T-helper 2 cell treated with Interferon-gamma antibody and Interleukin-4, amounts not matched to agents 5 μg/mL and 100 μg/mL, for 36 hours (primary cell): ENCODE measurements at places on chromosomes 2 and 18.

GRCh38 chr2:239267288-239267951, 133.4 kb downstream of the HDAC4 start:
- peak; percentile 95 for DNase-seq

GRCh38 chr2:8564475-8564874, 117.4 kb upstream of the ID2 start:
- no peak for DNase-seq

DNA sequence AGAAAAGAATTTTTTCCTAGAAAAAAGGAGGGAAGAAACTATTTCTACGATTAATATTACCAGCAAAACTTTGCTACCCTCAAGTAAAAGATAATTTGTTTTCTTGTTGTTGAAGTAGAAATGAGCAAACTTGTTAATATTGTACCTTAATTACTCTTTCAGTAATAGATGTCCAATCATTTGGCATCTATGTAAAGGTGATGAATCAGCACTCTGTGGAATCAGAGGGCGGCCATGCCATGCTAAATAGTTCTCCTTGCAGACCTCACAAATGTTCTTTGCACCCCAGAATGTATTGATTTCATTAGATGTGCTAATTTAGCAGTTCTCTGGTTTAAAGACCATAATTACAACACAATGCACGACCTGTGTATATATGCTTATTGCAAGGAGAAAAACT, 29.1 kb upstream of the THSD7B start:
- no peak for DNase-seq

GRCh38 chr2:201833781-201834180, 27.4 kb downstream of the CDK15 start:
- DNase-seq = no peak

DNA sequence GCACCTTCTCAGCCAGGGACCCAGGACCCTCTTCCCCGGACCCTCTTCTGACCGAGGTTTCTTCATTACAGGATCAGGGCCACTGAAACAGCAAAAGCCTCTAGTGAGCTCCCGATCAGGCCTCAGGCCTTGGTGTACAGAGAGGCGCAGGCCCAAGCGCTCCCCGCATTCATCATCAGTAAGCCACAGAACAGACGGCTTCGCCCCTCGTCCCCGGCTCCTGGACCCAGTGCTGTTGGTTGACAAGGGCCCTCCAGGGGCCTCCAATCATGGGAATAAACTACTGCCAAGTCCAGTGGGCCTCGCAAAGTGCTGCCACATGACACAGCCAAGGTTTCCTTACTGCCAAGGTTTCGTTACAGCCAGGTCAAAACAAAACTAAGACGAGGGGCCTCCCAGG, 111.4 kb downstream of the ZNF516 start:
- no peak for DNase-seq

- no peak for DNase-seq
Observed at GRCh38 chr2:75020476-75020875, 62.0 kb downstream of the POLE4 start.
